ENCODE measurements at places on chromosomes 16 and 17.

- DNase-seq, result no peak
These were observed 21.2 kb downstream of the CDC42EP4 start for GRCh38 chr17:73290399-73291259.

DNA sequence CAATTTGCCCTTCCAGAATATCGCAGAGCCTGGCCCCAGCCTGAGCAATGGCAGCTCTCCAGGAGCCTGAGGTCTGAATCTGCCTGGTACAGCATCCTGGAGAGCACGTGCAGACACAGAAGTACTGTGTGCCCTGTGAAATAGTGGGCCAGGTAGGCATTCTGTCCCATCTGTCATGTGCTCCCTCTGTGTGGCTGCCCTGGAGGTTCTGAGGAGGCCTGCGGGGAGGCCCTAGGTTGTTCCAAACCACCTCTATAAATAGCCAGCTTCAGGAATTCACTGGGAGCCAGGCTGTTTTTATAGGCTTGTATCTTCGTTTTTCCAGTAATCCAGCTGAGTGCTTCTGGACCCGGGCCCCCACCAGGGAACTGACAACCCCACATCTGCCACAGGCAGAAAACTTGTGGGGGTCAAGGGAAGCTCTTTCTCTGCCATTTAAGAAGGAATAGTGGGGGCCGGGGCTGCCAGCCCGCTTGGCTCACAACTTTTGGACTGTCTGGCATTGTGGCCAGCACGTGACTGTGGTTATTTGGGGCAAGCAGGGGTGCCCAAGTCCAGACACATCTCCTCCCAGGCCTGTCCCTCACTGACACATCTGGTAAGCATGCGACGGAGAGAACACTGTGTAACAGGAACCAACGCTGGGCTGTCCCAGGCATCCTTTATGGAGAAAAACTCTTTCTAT is 356.3 kb upstream of the TNRC6C start:
- DNase-seq, result peak; percentile 94

GRCh38 chr16:51524555-51525373 is 373.7 kb upstream of the SALL1 start:
- peak; percentile 20 for DNase-seq

GRCh38 chr17:41792845-41793783 is 6.6 kb upstream of the JUP start:
- peak; percentile 55 for DNase-seq

GRCh38 chr17:61878984-61879612 is 15.8 kb upstream of the BRIP1 start:
- peak; percentile 6 for DNase-seq

DNA sequence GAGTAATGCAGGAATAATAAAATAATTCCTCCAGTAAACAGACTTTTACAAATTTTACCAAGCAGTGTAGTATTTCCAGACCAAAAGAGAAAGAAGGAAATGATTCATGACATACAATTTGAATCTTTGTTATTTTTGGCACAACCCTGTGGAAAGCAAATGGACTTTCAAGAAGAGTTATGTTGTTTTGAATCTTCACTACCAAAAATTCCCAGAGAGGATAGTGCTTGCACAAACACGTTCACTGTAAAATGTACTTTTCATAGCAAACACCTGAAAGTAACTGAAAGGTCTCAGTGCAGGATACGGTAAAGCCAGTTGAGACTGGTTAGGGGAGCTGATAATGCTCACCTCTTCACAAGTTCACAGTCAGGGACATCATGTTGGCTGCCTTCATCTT is 107.1 kb downstream of the USP22 start:
- DNase-seq, result peak; percentile 89

- no peak for DNase-seq
These were observed 10.3 kb upstream of the NACA2 start for GRCh38 chr17:61601297-61601696.

DNA sequence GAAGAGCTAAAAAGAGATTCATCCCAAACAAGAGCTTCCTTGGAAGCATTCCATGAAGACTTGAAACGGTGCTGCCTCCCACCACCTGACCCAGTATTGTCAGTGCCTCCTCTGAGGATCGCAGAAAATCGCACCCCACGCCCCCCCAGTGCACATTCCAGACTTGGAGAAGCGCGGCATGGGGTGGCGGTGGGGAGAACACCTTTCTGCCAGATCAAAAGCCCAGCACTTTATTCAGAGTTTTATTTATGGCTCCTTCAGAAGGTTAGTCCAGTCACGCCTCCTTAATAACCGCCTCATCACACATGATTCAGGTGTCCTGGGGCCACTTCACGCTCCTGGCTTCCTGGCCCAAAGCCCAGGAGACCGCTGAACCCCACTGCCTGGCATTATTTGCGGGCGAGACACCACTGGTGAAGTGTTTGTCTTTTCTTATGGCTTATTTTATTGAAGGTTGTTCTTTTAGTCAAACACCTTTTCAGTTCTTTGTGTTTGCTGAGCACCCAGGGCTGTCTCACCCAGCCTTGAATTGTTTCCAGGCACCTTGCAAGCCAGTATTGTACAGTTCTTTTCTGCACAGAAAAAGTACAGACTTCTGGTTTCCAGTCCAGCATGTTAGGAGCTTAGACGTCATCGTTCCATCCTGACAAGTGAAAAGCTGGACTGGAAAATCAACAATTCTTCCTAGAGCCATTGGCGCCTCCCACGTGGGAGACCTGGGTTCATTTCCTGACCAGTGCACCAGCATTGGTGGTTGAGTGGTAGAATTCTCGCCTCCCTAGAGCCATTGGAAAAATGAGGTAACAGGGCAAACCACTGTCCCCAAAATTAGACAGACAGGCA is 79.6 kb upstream of the CACNG5 start:
- no peak for DNase-seq

DNA sequence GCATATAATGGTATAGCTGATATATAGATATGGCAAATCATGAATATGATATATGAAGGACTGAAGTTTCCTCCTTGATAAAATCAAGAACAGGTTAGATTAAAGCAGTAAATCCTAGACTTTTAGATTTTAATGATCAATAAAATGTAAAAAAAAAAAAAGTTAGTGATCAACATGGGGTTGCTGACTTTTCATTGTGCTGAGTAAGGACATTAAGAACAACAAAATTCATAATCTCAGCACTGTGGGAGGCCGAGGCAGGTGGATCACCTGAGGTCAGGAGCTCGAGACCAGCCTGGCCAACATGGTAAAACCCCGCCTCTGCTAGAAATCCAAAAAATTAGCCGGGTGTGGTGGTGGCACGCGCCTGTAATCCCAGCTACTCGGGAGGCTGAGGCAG is 10.4 kb upstream of the CHD3 start:
- no peak for DNase-seq

- DNase-seq, result no peak
These were observed 181.1 kb downstream of the CCDC182 start for GRCh38 chr17:57563958-57564357.

GRCh38 chr17:4566785-4567184 is 6.4 kb upstream of the GGT6 start:
- DNase-seq, result peak; percentile 51

GRCh38 chr16:84656649-84657048 is 8.3 kb downstream of the KLHL36 start:
- DNase-seq, result no peak
